RPMI8226 (cell line): ENCODE measurements at places on chromosomes 12 and 14.

- no peak for DNase-seq
Observed at GRCh38 chr12:10829994-10830393, 3.8 kb upstream of the TAS2R10 start.

- no peak for DNase-seq
Observed at GRCh38 chr12:78143717-78144116, 313.0 kb downstream of the NAV3 start.

DNA sequence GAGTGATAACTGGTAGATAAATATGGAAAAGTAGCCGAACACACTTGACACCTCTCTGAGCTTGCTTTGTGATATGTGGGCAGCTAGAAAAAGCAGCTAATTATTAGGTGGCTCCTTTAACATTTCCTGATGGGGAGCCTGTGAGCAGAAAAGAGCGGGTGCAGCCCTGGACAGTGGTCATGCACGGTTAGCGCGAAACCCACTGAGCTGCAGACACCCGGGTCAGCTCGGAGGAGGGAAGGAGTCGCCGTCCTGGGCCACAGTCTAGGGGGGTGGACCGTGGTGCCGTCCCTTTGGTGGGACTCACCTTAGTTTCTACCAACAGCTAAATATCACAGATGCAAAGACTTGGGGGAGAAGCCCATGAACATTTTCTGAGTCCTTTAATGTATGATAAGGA lies 6.6 kb downstream of the COA8 start:
- no peak for DNase-seq

DNA sequence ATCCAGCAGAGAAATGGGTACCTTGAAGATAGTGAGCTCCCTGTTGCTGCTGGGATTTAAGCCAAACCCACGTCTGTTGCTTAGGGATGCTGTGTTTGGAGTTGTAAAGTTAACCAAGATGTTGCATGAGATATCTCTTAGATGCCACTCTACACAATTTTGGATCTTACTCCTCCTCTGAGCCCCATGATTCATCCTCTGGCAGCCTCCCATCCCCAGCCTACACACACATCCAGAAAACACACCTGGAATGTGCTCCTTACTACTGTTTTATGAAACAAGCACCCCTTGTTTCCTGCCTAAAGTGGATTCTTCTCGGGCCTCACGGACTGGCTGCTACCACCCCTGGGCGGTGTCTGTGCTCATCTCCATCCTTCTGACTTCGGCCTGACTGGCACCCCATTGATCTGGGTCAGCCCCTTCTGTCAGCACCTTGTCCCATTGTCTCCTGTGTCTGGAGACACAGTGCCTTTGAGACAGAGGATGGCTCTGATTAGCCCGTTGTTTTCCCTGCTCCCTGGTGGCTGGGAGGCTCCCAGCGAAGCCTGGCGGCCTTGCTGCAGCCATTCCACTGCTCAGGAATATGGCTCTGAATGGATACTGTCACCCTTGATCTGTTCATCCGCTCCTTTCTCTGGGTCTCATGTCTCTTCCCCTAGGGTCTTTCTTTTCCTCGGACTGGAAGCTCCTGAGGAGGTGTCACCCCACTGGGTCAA lies 24.3 kb downstream of the TSPAN9 start:
- no peak for DNase-seq

DNA sequence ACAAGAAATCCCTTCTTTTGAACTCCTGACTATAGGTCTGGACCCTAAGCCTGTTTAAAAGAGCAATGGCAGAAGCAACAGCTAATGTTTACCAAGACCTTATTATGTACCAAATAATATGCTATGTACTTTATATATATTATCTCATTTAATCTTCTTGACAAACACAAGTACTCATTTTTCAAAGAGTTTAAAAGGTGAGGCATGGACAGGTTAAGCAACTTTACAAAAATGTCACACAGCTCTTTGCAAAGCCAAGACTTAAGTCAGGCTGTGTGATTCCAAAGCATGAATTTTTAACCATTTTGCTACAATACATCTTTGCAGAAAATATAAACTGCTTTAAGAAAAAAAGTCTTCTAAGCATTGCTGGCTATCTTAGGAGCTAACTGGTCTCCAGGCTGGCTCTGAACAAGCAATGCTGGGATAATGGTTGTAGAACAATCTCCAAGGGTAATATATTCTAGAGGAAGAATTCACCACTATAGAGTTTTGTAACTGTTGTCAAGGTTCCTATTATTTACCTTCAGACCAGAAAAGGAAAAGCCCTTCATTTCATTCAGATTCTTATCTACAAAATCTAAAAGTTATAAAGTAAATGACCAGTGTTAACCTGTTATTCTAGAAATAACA lies 22.1 kb downstream of the SYNJ2BP start:
- DNase-seq = no peak

GRCh38 chr12:114604606-114605005 lies 79.4 kb downstream of the TBX3 start:
- DNase-seq = no peak

- no peak for DNase-seq
Observed at GRCh38 chr14:25055992-25056687, 6.2 kb upstream of the STXBP6 start.
